SIG-M5 (cell line): ENCODE measurements at places on chromosomes 2 and 18.
A peak's percentile ranks its signal among the peaks of the same experiment; 100 is the strongest.

- DNase-seq, result no peak
Measured at GRCh38 chr2:128348701-128349100, 30.0 kb upstream of the HS6ST1 start.

- peak; percentile 18 for DNase-seq
Measured at GRCh38 chr18:65754121-65754520, 3.3 kb downstream of the CDH7 start.

DNA sequence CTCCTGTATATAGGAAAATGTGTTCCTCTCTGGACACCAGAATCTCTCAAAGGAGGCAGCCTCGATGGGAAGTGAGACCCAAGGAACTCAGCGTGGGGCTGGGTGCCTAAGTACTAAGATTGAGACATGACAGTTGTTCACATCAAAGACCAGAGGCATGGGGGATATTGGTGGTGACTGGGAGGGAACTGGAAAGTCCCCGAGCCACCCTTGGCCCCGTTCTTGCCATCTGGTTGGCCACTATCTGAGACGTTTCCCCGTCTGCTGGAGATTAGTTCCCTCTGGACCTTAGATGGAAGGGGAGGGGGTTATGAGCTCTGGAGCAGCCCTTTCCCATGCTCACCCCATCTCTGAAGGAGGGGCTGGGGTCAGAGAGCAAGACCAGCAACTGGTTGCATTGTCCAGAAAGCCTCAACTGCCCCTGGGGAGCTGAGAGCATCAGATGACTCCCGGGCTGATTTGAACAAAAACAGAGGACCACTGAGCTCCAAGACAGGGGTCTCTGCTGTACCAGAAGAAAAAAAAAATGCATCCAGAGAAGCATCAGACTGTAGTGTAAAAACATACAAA is 11.8 kb downstream of the FBLN7 start:
- no peak for DNase-seq

DNA sequence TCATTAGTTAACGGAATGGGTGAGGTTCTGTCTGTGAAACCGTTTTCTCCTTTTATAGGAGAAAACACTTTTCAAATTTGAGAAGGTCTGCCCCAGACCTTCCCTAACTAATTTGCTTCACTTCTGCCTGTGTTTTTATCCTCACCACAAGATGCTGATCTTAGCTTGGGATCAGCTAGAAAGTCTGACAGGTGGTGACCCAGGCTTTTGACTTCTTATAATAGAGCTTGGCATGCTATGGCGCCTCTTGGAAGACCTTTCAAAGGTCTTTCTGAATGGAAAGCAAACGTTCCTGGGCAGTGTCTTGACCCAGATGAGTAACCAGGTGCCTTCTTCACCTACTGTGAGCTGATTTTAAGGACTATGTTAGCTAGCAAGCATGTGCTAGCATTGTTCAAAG is 91.4 kb downstream of the LYPD6 start:
- no peak for DNase-seq

- DNase-seq, result no peak
Measured at GRCh38 chr2:232757905-232758304, 18.5 kb downstream of the KCNJ13 start.

DNA sequence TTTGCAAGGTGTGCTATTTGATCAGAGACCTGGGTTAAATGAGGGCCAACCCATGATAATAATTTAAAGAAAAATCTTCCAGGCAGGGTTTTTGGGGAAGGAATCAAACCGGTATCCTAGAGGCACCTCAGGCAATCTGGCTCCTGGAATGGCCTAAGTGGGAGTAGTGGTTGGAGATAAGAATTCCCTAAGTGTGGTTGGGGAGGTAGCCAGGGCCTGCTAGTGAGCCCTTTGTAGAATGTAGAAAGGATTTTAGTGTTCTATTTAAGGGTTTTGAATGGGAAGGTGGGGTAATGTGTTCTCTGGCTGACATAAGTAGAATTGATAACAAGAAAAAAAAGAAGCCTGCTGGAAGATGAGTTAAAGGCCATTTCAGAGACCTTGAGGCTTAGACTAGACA is 422.2 kb downstream of the XIRP2 start:
- no peak for DNase-seq

GRCh38 chr18:59308248-59308937 is 10.1 kb downstream of the CPLX4 start:
- DNase-seq, result no peak

- no peak for DNase-seq
Measured at GRCh38 chr2:15337996-15338666, 223.0 kb downstream of the NBAS start.

DNA sequence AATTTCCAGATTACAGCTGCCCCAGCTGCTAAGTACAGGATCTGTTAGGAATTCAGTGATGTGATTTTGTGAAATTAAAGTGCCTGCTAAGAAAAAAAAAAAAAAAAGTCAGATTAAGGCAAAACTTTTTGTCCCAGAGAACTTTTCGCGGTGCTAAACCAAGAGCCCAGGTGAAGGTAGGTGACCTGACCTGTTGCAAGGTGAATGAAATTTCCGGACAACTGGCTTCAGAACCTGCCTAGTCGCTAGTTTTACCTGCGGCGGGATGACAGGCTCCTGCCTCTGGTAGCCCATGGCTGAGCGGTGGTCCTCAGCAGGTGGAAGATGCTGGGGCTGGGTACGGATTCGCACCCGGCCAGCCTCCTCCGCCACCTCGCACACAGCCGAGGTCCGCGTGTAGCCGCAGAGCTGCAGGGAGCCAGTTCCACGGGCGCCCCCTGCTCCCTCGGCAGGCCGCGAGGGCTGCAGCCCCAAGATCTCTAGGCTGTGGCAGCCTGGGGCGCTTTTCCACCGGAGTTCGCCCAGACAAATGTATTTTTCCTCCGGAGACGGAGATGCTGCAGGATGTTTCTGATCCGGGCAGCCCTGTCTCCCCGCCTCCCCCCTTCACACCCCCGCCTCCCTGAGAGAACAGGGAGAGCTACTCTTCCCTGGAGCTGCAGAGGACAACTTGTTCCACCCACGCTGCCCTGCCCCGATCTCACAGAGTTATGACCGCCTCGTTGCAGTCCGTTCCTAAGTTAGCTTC is at the start of gene SLC38A11:
Gene SLC38A11, minus strand, starts transcription at position 572 of the 748 bp plus-strand sequence. Its CDS starts 278 bp downstream, at position 294.
- no peak for DNase-seq

DNA sequence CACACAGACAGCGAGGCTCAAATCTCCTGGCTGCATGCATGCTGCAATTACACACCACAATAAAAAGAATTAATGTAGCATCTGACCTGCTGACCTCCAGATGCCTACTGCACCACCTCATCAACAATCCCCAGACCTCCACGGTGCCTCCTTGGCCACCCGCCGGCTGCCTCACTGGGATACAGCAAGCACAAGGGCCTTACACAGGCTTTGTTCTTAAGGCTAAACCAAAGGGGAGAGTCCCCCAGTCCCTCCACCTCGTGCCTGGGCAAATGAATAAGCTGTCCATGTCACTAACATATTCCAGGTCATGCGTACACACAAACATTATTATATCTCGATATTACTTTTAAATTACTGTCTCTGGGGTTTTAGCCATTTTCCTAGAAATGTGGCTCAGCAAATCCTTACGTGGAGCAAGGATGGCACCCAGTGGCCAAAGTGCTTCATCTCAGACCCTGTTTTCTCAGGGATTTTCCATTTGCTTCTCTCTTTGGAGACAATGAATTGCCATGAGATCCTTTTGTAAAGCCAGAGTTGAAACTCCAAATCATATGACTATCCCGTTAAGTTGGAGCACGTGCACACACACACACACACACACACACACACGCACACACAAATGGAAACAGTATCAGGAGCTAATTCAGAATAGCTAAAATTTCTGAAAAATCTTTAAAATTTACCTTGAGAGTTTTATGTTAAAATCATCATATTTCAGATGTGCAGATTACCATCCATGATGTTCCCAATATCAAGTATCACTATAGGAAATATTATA is 313.8 kb downstream of the PDE11A start:
- DNase-seq, result no peak

DNA sequence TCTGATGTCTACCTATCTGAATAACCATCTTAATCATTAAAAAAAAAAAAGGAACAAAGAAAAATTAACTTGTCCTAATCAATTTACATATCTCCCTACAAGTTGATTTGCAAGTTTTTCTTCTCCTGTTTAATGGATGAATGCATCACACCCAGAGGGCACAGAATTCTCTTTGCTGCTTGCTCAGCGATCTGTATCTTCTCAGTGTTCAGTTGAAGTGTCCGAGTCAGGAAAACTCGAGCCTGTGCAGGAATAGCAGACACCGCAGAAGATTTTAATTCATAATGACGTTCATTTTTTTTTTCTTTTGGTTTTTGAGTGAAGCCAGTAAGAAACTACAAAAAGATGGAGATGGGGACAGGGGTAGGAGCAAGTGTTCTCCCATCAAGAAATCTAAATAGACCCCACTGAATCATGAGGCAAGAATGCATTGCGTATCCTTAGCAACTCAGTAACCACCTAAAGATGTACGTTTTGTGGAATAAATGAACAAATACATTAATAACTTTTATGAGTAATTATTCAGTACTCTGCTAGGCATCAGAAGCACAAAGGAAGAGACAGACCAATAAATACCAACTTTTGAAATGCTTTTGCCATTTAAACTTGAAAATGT is 675.5 kb downstream of the LRP1B start:
- DNase-seq, result no peak

GRCh38 chr2:64023485-64024258 is 4.4 kb upstream of the VPS54 start:
- DNase-seq, result no peak

- DNase-seq, result no peak
Measured at GRCh38 chr2:102159295-102159694, 16.7 kb downstream of the IL1R1 start.

- no peak for DNase-seq
Measured at GRCh38 chr2:210072922-210073509, 70.6 kb downstream of the RPE start.
